ENCODE measurements at places on chromosomes 7 and 10. TPM values are rescaled to one million over a fixed set of nuclear protein-coding genes. Genes with fewer than 3 reads are reported as not detected.

DNA sequence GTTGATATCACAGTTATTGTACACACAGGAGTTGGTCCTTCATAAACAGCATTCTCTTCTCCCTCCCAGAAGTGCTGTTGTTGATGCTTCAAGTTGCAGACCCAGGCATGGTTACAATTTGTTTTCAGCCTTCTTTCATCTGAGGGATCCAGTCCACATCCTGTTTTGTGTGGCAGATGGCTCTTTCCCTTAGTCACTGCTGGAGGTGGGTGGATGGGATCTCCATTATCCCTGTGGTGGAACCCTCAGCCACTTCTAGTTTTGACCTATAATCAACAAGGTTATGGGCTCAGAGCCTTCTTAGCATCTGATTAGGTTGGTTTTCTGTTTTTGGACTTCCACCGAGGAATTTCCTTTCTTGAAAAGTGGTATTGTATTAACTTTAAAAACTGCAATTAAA is 214.2 kb downstream of the SH2D4B start:
- H3K4me1 ChIP-seq = no peaks in the 10 kb centered on the region
- H3K4me3 ChIP-seq = no peak overlapping the region
- no peaks in the 10 kb centered on the region for H3K36me3 ChIP-seq
- no peak overlapping the region for H3K27ac ChIP-seq

DNA sequence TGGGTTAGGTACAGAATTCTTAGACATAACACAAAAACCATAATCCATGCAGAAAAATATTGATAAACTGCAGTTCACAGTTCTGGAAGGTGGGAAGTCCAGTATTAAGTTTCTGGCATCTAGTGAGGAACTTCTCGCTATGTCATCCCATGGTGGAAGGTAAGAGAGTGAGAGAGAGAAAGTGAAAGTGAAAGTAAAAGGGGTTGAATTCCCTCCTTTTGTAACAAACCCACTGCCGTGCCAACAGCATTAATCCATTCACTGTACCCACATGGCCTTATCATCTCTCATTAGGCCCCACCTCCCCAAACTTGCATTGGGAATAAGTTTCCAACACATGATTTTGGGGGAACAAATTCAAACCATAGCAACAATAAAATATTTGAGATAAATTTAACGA is 17.1 kb downstream of the ZNF485 start:
- no peak overlapping the region for H3K27ac ChIP-seq
- DNase-seq = no peak
- H3K27me3 ChIP-seq = no peaks in the 10 kb centered on the region
- H3K36me3 ChIP-seq = peaks cover 10% of the 10 kb centered on the region
- peaks cover 5% of the 10 kb centered on the region for H3K4me1 ChIP-seq

GRCh38 chr10:25707976-25708671 is 225.9 kb upstream of the MYO3A start:
- no peaks in the 10 kb centered on the region for H3K36me3 ChIP-seq
- DNase-seq = no peak
- no peaks in the 10 kb centered on the region for H3K4me1 ChIP-seq
- H3K4me3 ChIP-seq = no peak overlapping the region
- no peaks in the 10 kb centered on the region for H3K27me3 ChIP-seq
- no peak overlapping the region for H3K27ac ChIP-seq

GRCh38 chr10:110387617-110387982 is 82.9 kb upstream of the SMNDC1 start:
- peaks cover 39% of the 10 kb centered on the region for H3K4me1 ChIP-seq
- H3K4me3 ChIP-seq = peak overlapping the region; percentile 39
- DNase-seq = no peak
- no peaks in the 10 kb centered on the region for H3K27me3 ChIP-seq

Gene ANLN
- total RNA-seq = 35.6 TPM

GRCh38 chr10:1274701-1275544 is 218.7 kb downstream of the WDR37 start:
- H3K27ac ChIP-seq = no peak overlapping the region
- no peaks in the 10 kb centered on the region for H3K4me1 ChIP-seq
- H3K36me3 ChIP-seq = no peaks in the 10 kb centered on the region
- no peak for DNase-seq
- peaks cover 9% of the 10 kb centered on the region for H3K27me3 ChIP-seq

DNA sequence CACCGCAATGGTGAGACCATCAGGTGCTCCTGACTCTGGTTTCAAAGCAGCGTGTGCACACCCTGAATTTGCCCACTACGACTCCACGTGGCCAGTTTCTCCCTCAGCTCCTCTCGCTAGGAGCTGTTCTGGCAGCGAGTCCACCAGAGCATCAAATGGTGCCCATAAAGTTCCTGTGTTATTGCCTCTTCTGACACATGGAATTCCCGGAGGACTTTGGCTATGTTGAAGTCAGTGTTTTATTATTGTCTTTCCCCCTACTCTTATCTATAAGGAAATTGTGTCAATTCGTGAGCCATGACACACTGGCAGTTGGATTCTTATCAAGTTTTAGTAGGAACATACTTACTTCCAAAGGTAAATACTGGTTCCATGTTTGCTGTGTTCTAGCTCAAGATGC is 53.9 kb upstream of the NPVF start:
- H3K4me3 ChIP-seq = no peak overlapping the region
- H3K27me3 ChIP-seq = peaks cover 11% of the 10 kb centered on the region
- H3K36me3 ChIP-seq = no peaks in the 10 kb centered on the region
- no peaks in the 10 kb centered on the region for H3K4me1 ChIP-seq

- H3K4me3 ChIP-seq = no peak overlapping the region
- DNase-seq = no peak
- H3K4me1 ChIP-seq = no peaks in the 10 kb centered on the region
- H3K27me3 ChIP-seq = no peaks in the 10 kb centered on the region
- no peak overlapping the region for H3K27ac ChIP-seq
Measured at GRCh38 chr7:137734221-137734620, 112.6 kb downstream of the DGKI start.

Gene TBX20
- total RNA-seq = 0.24 TPM

DNA sequence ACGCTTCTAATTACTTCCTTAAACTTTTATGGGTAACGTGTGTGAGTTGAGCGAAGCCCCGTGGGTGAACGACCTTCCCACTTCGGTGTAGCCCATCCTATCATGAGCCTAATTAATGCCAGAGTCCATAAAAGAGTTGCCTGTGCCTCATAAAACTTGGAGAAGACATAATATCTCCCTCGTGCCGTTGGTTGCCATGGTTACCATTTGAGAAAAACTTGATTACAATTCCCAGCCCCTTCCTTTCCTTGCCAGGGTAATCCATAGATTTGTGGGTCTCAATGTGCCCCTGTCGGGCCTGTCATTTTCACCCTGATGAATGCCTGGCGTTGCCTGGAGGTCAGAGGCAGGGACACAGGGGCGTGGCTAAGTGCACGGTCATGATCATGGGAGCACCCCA is 127.1 kb downstream of the GLRX3 start:
- H3K36me3 ChIP-seq = no peaks in the 10 kb centered on the region
- no peak for DNase-seq
- H3K4me3 ChIP-seq = no peak overlapping the region
- no peaks in the 10 kb centered on the region for H3K4me1 ChIP-seq
- H3K27ac ChIP-seq = no peak overlapping the region

GRCh38 chr10:21943633-21944265 is 59.8 kb downstream of the DNAJC1 start:
- no peak overlapping the region for H3K4me3 ChIP-seq
- peaks cover 4% of the 10 kb centered on the region for H3K4me1 ChIP-seq
- no peaks in the 10 kb centered on the region for H3K27me3 ChIP-seq
- H3K36me3 ChIP-seq = no peaks in the 10 kb centered on the region

DNA sequence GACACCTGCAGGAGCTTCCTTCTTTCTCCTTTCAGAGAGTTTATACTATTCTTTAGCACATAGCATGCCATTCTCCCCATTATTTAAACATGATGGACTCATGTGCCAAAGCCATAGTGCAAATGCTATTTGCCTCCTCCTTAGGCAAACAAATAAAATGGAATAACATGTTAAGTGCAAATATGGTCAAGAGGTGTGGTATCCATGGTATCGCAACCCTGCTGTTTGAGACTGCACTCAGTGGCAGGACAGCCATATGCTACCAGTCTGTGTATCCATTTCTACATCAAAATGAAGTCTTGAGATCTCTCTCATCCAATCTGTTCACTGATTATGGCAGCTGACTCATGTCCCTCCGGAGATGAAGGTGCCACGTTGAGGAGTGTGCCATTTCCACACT is 22.8 kb downstream of the HEPACAM2 start:
- no peak overlapping the region for H3K4me3 ChIP-seq
- DNase-seq = no peak
- peaks cover 57% of the 10 kb centered on the region for H3K27me3 ChIP-seq

Gene TCERG1L
- not detected for total RNA-seq

GRCh38 chr10:95176101-95176500 is 17.9 kb upstream of the ACSM6 start:
- H3K4me1 ChIP-seq = no peaks in the 10 kb centered on the region
- no peak overlapping the region for H3K4me3 ChIP-seq
- H3K27ac ChIP-seq = no peak overlapping the region
- no peaks in the 10 kb centered on the region for H3K36me3 ChIP-seq
- peaks cover 18% of the 10 kb centered on the region for H3K27me3 ChIP-seq
- no peak for DNase-seq

Gene CDCA7L
- total RNA-seq = 111 TPM

Gene AKR1C4
- not detected for total RNA-seq

GRCh38 chr7:47690902-47691558 is 109.1 kb upstream of the TNS3 start:
- H3K4me1 ChIP-seq = peaks cover 2% of the 10 kb centered on the region
- DNase-seq = no peak
- no peak overlapping the region for H3K4me3 ChIP-seq
- no peaks in the 10 kb centered on the region for H3K36me3 ChIP-seq
- H3K27ac ChIP-seq = no peak overlapping the region

Gene PTPN12
- total RNA-seq = 9.8 TPM

GRCh38 chr10:25101461-25102146 is 73.2 kb upstream of the GPR158 start:
- no peaks in the 10 kb centered on the region for H3K4me1 ChIP-seq
- H3K27ac ChIP-seq = no peak overlapping the region
- no peaks in the 10 kb centered on the region for H3K27me3 ChIP-seq
- H3K4me3 ChIP-seq = no peak overlapping the region
- no peaks in the 10 kb centered on the region for H3K36me3 ChIP-seq
- no peak for DNase-seq

Gene AGR3
- total RNA-seq = not detected

Data from activated CD4-positive, alpha-beta T cell treated with anti-CD3 and anti-CD28 coated beads, Interleukin-2, amount 10 ng/mL, durations not matched to agents 24 days and 14 days (primary cell).